GM23338 (cell line): ENCODE measurements at places on chromosomes 11 and 22. TPM values are rescaled to one million over a fixed set of nuclear protein-coding genes. Genes with fewer than 3 reads are reported as not detected.

ARFIP2 gene
- total RNA-seq: 61.5 and 65.4 TPM in 2 replicates

CDC42EP2 gene
- 17.7 and 19.0 TPM in 2 replicates for total RNA-seq

ARHGAP20 gene
- total RNA-seq: 0.31 and 0.54 TPM in 2 replicates

HBG1 gene
- not detected in 2 replicates for total RNA-seq

PTDSS2 gene
- total RNA-seq: 46.6 and 145 TPM in 2 replicates

GRCh38 chr11:69099180-69099579, 50.4 kb downstream of the TPCN2 start:
- DNase-seq: no peak

- no peak for DNase-seq
These were observed 66.2 kb upstream of the POU2AF2 start for GRCh38 chr11:111179184-111179910.

DNA sequence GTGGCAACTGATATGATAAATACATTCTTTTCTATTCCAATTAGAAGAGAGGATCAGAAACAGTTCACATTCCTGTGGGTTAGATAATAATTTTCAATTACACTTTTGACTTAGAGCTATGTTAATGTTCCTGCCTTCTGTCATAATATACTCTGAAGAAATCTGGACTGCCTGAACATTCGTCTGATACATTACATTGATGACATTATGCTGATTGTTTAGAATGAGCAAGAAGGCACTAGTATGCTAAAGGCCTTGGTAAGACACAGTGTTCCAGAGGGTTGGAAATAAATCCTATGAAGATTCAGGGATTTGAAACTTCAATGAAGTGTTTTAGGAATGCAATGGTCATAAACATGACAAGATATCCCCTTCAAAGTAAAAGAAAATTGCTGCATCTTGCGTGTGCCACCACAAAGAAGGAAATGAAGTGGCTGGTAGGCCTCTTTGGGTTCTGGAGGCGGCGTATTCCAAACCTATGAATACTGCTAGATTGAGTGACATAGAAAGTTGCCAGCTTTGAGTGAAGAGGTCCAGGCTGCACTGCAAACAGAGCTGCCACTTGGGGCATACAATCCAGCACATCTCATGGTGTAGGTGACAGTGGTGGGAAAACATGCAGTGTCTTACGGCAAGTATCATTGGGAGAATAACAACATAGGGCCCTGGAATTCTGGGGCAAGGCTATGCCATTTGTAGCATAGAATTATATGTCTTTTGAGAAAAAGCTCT, 21.2 kb upstream of the PDE3B start:
- DNase-seq: peak; percentile 6

- no peak for DNase-seq
These were observed 66.5 kb downstream of the PPME1 start for GRCh38 chr11:74237541-74237940.

DNA sequence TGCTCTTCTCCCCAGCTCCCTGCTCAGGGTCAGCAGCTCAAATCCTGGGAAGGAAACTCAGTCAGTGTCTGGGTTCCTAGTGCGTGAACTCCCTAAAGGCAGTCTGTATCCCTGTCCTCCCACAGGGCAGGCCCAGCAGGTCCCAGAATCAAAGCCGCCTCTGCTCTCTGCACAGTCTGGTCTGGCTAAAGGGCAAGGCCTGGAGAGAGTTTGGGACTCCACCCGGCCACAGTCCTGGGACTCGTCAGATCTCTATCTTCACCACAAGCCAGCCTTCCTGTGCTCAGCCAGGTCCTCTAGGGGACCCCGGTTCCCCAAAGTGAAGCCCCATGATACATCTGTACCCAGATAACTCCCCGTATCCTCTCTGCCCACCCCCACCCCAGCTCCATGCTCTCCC, 56.2 kb upstream of the CSNK2A3 start:
- no peak for DNase-seq

DNA sequence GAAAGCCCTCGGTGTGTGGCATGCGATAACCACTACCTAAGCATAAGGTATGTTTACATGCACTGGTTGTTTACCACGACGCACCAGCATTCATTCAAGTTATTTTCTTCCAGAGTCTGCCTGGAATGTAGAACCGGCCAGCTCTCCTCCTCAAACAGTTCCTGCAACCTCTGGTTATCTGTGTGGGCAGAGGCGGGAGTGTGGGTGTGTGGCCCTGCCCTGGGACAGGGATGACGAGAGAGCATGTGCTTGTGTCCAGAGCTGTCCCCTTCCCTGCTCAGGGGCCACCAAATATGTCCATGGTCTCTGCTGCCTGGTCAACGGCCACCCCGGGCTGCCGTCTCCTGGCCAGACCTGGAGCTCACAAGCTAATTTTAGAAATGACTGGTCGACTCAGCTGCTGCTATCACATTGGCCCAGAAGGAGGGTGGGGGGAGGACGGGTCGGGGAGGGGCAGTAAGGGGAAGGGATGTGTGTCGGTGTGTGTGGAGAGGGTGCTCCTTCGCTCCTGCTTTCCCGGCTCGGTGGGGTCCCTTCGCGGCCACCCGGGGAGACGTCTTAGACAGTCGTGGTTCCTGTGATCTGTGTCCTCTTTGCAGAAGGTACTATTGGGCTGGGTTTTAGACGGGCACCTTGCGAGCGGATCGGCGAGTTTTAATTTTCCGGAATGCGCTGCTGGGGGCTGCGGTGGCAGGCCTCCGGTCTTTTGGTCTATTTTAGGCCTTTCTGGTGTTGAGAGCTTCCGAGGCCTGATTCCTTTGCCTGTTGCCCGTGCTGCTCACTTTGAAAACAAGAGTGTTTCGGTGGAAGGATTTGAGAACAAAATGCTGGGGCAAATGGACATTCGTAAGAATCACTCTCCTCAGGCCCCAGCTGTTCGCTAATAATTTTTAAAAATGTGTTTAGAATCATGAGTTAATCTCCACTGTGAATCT, at the start of gene MYO18B:
MYO18B (plus strand) TSS at position 497 of the 935 bp plus-strand sequence. CDS start 18,905 bp downstream, outside the sequence.
- no peak for DNase-seq

GRCh38 chr11:35623621-35624168, 5.4 kb downstream of the FJX1 start:
- DNase-seq: no peak

- no peak for DNase-seq
These were observed 34.1 kb upstream of the TOLLIP start for GRCh38 chr11:1343391-1344055.

GRCh38 chr11:113363406-113363805, 24.2 kb upstream of the ANKK1 start:
- no peak for DNase-seq

DNA sequence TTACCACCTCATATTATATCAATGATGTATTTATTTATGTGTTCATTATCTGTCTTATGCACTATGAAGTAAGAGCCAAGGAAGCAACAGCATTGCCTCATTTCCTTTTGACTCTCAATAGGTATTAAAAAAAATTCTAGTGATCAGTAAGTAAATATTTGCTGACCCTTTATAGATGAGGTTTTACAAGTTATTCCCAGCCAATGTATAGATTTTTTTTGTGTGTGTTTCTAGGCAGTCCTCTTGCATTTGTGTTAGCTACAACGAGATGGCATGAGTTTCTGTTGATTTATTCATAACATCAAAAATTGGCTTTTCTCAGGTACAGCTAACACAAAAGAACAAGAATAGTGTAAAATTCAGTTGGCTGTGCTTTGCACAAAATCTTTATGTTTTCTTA, 4.7 kb downstream of the OR1S2 start:
- DNase-seq: no peak

- DNase-seq: no peak
These were observed 320.5 kb downstream of the AASDHPPT start for GRCh38 chr11:106397787-106398501.

DNA sequence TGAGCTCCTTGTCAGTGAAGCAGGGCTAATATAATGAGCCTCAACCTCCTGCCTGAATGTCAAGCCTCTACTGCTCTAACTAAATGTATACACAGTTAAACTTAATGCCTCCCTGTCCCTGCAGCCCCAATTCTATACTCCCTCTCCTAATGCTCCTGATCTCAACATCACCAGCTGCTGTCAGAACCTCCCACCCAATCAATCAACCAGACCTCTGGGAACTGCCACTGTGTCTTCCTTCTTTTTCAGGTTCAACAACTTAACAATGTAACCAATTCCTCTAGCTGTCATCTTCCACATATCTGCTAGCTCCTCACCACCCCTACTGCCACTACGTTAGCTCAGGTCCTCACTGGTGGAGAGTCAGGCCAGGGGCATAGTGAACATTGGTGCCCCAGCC, 339.8 kb upstream of the NARS2 start:
- DNase-seq: no peak
